Kidney capillary endothelial cell (primary cell): ENCODE measurements at places on chromosomes 16 and 17.

DNA sequence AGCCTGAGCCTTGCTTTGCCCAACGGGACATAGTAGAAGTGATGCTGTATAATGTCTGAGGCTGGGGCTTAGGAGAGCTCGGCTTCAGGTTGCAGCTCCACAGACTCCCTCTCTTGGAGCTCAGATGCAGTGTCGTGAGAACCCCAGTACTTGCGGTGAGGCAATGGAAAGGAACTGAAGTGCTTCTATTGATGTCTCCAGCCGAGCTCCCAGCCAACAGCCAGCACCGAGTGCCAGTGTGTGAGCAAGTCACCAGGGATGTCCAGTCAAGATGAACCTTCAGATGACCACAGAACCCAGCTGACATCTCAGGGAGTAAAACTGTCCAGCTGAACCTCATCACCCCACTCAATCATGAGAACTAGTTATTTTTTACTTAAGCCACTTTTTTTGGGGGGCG is 268.1 kb downstream of the IRF8 start:
- no peak for DNase-seq

- no peak for DNase-seq
These were observed 9.2 kb downstream of the RPL23 start for GRCh38 chr17:38844261-38844757.

GRCh38 chr16:30533748-30534367 is 800 bp downstream of the ZNF747 start:
- DNase-seq = no peak

GRCh38 chr17:27635275-27635823 is 4.4 kb downstream of the LGALS9 start:
- DNase-seq = no peak

GRCh38 chr17:19357351-19357750 is 5.2 kb downstream of the B9D1 start:
- no peak for DNase-seq
